ENCODE measurements at places on chromosomes 11 and 22.

DNA sequence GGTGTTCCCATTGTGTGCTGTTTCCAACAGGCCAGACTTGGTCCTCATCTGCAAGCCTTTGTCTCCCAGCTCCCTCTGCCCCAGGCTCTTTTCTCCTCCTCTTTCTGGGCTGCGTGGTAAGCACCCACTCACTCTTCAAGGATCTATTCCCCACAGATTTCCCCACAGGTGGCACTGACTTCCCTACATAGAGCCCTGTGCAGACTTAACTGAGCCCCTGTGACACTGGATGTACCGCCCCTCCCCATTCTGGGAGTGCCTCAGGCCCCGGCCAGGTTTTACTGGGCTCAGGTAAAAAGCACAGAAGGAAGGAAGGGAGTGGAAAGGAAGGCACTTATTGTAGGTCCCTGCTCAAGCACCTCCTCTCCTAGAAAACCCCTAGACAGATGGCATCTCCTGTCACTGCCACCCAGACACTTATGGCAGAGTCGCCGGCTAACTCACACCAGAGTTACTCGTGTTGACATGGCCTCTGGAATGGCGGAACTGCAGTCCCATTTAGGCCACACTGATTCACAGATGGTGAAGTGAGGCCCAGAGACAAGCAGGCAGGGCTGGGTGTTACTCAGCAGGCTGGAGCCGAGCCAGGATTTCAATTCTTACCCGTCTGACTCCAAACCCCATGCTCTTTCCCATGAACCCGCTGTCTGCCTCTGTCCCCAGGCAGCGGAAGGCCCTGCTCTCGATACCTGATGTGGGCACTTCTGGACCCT, 47.2 kb downstream of the LRRC32 start:
- H3K27ac ChIP-seq: no peak overlapping the region
- H3K4me1 ChIP-seq: peaks cover 13% of the 10 kb centered on the region
- peaks cover 6% of the 10 kb centered on the region for H3K36me3 ChIP-seq
- no peak overlapping the region for H3K4me3 ChIP-seq

- no peaks in the 10 kb centered on the region for H3K4me1 ChIP-seq
- peaks cover 6% of the 10 kb centered on the region for H3K27me3 ChIP-seq
- DNase-seq: no peak
- H3K36me3 ChIP-seq: no peaks in the 10 kb centered on the region
- H3K27ac ChIP-seq: no peak overlapping the region
These were observed 13.6 kb upstream of the MTNR1B start for GRCh38 chr11:92955860-92956259.

GRCh38 chr11:97048481-97048880, 658.7 kb downstream of the JRKL start:
- H3K4me1 ChIP-seq: no peaks in the 10 kb centered on the region
- H3K4me3 ChIP-seq: no peak overlapping the region
- no peak for DNase-seq
- H3K36me3 ChIP-seq: no peaks in the 10 kb centered on the region

DNA sequence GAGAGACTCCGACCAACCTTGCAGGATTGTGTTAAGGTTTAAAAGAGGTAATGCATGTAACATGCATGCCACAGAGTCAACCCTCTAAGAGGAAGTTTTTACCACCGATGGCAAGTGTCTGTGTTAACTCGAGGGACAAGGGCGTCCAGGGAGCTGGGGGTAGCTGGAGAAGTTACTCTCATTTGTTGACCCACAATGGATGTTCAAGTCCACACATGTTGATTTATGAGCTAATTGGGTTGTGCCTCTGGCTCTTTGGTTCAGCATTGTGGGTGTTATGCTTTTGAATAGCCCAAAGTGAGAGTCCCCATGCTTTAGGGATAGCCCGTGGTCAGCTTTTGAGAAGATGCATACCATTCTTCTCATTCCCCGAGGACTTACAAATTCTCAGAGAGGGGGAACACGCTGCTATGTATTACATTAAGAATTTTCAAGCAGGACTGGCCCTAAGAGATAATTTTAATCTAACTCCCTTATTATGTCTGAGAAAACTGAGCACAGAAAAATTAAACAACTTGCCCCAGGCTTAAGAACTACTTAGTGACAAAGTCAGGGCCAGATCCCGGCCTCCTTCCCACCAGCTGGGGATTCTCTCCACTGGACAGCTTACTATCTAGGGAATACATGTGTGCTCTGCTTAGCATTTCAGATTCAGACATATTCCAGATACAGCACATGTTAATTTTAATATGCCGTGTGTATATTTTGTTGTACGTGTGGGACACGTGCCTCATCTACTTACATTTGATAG, 5.2 kb upstream of the PLET1 start:
- H3K4me1 ChIP-seq: no peaks in the 10 kb centered on the region
- H3K36me3 ChIP-seq: peaks cover 1% of the 10 kb centered on the region
- H3K27ac ChIP-seq: no peak overlapping the region
- no peak overlapping the region for H3K4me3 ChIP-seq
- no peaks in the 10 kb centered on the region for H3K27me3 ChIP-seq
- no peak for DNase-seq

GRCh38 chr11:128210148-128210940, 377.0 kb downstream of the ETS1 start:
- peaks cover 17% of the 10 kb centered on the region for H3K4me1 ChIP-seq
- no peak overlapping the region for H3K27ac ChIP-seq
- H3K36me3 ChIP-seq: peaks cover 1% of the 10 kb centered on the region
- H3K4me3 ChIP-seq: no peak overlapping the region

- no peak overlapping the region for H3K4me3 ChIP-seq
- H3K4me1 ChIP-seq: no peaks in the 10 kb centered on the region
- DNase-seq: no peak
- no peaks in the 10 kb centered on the region for H3K27me3 ChIP-seq
- H3K36me3 ChIP-seq: no peaks in the 10 kb centered on the region
- no peak overlapping the region for H3K27ac ChIP-seq
These were observed 145.5 kb upstream of the BLID start for GRCh38 chr11:122261546-122261945.

- peak; percentile 92 for DNase-seq
- H3K4me3 ChIP-seq: no peak overlapping the region
- peaks cover 2% of the 10 kb centered on the region for H3K27me3 ChIP-seq
- H3K36me3 ChIP-seq: no peaks in the 10 kb centered on the region
- no peak overlapping the region for H3K27ac ChIP-seq
- H3K4me1 ChIP-seq: peaks cover 2% of the 10 kb centered on the region
These were observed 9.1 kb upstream of the CLCF1 start for GRCh38 chr11:67382276-67383136.

DNA sequence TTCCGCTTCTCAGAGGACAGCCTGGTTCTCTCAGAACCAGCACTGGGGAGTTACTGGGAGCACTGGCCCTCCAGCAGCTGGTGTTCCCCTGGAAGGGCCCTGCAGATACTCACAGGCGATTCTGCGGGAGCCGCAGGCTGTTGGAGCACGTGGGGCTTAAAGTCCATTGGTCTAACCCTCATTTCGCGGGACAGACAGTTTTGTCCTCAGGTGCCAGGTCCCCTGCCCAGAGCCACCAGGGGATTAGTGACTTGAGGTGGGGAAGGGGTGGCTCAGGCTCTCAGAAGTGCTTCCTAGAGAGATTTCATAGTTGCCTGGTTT, 53.9 kb downstream of the CACNA1I start:
- no peaks in the 10 kb centered on the region for H3K36me3 ChIP-seq
- no peaks in the 10 kb centered on the region for H3K4me1 ChIP-seq
- no peak overlapping the region for H3K27ac ChIP-seq
- no peaks in the 10 kb centered on the region for H3K27me3 ChIP-seq
- H3K4me3 ChIP-seq: no peak overlapping the region
- no peak for DNase-seq

DNA sequence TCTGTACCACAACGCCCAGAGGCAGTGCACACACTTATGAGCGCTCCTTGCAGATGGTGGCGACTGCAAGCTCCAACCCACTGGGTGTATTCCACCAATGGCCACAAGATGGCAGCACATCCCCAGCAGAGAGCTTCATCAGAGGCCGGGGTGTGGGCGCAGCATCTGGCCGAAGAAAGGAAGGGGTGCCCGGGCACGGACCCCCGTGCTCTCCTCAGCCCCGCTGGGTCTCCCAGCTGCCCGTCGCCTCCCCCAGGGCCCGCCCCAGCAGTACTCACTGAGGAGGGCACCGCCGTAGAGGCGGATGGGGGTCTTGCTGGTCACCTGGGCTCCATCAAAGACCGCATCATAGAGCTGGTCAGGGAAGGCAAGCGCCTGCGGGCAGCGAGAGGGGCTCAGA, 14.2 kb downstream of the TP53I11 start:
- no peak overlapping the region for H3K27ac ChIP-seq
- H3K4me1 ChIP-seq: no peaks in the 10 kb centered on the region

DNA sequence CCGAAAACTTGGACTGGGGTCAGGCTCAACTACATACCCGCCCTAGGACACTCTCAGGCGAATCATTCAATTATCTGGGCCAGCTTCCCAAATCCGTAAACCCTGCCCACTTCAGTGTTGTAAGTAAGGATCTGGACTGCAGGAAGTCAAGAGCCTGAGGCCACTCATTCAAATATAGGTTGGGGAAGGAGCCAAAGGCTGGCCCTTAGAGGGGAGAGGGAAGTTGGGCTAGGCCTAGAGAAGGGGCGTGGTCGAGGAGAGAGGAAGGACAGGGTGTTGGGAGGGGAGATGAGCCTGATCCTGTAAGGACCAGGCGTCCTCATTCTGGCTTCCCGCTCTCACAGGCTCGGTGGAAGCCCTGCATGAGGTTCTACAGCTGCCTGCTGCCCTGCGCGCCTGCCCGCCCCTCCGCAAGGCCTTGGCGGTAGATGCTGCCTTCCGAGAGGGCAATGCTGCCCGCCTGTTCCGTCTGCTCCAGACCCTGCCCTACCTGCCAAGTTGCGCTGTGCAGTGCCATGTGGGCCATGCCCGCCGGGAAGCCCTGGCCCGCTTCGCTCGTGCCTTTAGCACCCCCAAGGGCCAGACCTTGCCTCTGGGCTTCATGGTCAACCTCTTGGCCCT, 3.0 kb downstream of the SAC3D1 start:
- H3K36me3 ChIP-seq: peaks cover 5% of the 10 kb centered on the region
- no peak overlapping the region for H3K27ac ChIP-seq
- no peaks in the 10 kb centered on the region for H3K27me3 ChIP-seq

GRCh38 chr22:37638391-37639069, 939 bp upstream of the SH3BP1 start:
- H3K36me3 ChIP-seq: peaks cover 2% of the 10 kb centered on the region
- H3K27ac ChIP-seq: peak overlapping the region; percentile 40

DNA sequence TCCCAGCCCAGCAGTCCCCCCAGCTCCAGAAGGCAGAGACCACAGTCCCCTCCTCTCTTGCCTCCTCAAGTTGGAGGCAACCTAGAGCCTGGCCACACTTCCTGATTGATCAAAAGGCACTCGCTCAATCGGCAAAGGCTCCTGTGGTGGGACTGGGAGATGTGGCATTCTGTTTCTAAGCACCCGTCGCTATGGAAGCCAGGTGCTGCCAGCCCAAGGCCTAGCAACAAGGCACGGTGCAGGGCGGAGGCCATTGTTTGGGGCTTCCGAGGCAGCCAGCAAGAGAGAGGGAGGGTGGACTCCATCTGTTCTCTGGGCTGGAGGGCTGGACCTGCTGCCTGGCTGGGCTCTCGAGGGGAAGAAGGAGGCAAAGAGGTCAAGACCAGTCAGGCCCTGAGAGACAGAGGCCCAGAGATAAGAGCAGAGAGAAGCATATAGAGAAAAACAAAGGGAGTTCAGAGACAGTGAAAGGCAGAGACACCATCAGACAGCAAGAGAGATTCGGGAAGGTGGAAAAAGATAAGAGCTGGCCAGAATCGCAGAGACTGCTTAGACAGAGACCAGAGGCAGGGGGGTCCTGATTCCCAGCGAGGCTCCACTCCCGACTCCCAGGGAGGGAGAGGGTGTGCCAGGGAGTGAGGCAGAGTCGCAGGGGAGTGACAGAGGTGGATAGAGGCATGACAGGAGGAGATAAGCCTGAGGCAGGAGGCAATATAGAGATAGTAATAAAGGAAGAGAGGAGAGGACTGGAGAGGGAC, 21.2 kb downstream of the PDE2A start:
- no peaks in the 10 kb centered on the region for H3K27me3 ChIP-seq
- H3K4me1 ChIP-seq: no peaks in the 10 kb centered on the region
- no peak overlapping the region for H3K27ac ChIP-seq
- no peak for DNase-seq

GRCh38 chr22:36156119-36156514, 4.4 kb downstream of the APOL3 start:
- peak overlapping the region; percentile 92 for H3K4me3 ChIP-seq
- peak overlapping the region; percentile 99 for H3K27ac ChIP-seq
- H3K27me3 ChIP-seq: no peaks in the 10 kb centered on the region
- no peak for DNase-seq

DNA sequence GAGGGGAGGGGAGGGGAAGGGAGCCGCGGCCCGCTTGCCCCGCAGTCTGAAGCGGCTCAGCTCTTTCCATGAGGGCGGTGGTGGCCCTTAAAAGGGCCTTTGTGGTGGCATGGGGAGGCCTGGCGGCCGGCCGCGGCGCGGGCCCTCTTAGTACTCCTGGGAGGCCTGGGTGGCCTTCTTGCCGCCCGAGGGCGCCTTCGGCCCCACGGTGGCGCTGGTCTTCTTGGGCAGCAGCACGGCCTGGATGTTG, 6.9 kb downstream of the DPAGT1 start:
- H3K4me3 ChIP-seq: peak overlapping the region; percentile 92
- no peak for DNase-seq
- H3K36me3 ChIP-seq: peaks cover 63% of the 10 kb centered on the region

DNA sequence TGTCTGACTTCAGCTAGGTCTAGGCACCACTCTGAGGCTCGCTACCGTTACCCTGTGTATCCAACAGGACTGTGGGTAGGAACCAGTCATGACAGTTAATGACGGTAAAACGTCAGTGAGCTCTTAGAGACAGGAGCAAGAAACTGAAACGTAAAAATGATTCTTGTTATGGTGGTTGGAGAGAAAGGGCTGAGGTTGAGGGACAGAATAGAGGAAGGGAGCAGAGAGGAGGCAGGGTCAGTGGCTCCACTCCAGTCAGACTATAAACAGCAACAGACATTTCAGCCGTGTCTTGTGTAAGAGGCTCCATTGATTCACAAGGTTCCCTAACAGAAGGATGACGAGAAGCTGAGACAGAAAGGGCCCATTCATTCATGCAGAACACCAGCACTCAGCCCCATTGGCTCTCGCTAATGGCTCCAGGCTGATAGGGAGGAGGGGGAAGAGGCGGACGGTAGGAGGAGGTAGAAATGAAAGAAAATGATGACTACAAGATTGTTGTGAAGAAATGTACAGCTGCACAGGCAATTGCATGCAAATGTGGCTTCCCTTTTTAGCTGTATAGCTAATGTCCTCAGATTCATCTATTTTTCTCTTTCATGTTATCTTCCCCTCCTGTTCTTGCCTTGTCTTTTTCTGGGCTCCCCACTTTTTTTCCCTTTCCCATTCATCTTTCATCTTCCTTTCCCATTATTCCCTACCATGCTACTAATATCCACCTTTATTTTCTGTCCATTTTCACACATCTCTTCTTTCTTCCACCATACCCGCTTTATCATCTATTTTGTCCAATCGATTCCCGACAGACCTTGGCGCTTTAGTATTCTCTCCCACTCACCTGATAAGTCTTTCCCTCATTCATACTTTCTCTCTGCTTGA, 34.3 kb downstream of the ETS1 start:
- peaks cover 59% of the 10 kb centered on the region for H3K4me1 ChIP-seq
- peak overlapping the region; percentile 19 for H3K4me3 ChIP-seq
- peak overlapping the region; percentile 95 for H3K27ac ChIP-seq
- H3K36me3 ChIP-seq: no peaks in the 10 kb centered on the region
- DNase-seq: peak; percentile 68
- H3K27me3 ChIP-seq: no peaks in the 10 kb centered on the region

- no peak overlapping the region for H3K4me3 ChIP-seq
- DNase-seq: peak; percentile 55
- peaks cover 52% of the 10 kb centered on the region for H3K4me1 ChIP-seq
- H3K27ac ChIP-seq: no peak overlapping the region
These were observed 13.2 kb upstream of the MPZL2 start for GRCh38 chr11:118277312-118277711.

All from activated naive CD4-positive, alpha-beta T cell treated with anti-CD3 and anti-CD28 coated beads for 36 hours (primary cell).